ENCODE measurements at places on chromosomes 16 and 17.

GRCh38 chr17:36705874-36706731, 104.7 kb downstream of the MRM1 start:
- DNase-seq: peak; percentile 39
- no peak overlapping the region for H3K27ac ChIP-seq
- no peaks in the 10 kb centered on the region for H3K36me3 ChIP-seq
- H3K27me3 ChIP-seq: no peaks in the 10 kb centered on the region
- no peaks in the 10 kb centered on the region for H3K4me1 ChIP-seq
- no peak overlapping the region for H3K4me3 ChIP-seq

DNA sequence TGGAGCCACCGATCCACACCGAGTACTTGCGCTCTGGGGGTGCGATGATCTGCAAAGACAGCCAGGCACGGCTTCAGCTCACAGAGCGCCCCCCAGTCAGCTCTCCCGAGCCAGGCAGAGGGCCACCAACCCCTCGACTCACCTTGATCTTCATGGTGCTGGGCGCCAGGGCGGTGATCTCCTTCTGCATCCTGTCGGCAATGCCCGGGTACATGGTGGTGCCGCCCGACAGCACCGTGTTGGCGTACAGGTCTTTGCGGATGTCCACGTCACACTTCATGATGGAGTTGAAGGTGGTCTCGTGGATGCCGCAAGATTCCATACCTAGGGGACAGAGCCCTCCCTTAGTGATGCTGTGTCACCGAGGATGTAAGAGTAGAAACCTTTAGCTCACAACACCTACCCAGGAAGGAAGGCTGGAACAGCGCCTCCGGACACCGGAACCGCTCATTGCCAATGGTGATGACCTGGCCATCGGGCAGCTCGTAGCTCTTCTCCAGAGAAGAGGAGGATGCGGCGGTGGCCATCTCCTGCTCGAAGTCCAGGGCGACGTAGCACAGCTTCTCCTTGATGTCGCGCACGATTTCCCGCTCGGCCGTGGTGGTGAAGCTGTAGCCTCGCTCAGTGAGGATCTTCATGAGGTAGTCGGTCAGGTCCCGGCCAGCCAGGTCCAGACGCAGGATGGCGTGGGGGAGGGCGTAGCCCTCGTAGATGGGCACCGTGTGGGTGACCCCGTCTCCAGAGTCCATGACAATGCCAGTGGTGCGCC, 1.6 kb downstream of the ACTG1 start:
- peaks cover 14% of the 10 kb centered on the region for H3K4me1 ChIP-seq
- no peak overlapping the region for H3K27ac ChIP-seq
- no peaks in the 10 kb centered on the region for H3K27me3 ChIP-seq
- H3K4me3 ChIP-seq: peak overlapping the region; percentile 81
- DNase-seq: peak; percentile 49

DNA sequence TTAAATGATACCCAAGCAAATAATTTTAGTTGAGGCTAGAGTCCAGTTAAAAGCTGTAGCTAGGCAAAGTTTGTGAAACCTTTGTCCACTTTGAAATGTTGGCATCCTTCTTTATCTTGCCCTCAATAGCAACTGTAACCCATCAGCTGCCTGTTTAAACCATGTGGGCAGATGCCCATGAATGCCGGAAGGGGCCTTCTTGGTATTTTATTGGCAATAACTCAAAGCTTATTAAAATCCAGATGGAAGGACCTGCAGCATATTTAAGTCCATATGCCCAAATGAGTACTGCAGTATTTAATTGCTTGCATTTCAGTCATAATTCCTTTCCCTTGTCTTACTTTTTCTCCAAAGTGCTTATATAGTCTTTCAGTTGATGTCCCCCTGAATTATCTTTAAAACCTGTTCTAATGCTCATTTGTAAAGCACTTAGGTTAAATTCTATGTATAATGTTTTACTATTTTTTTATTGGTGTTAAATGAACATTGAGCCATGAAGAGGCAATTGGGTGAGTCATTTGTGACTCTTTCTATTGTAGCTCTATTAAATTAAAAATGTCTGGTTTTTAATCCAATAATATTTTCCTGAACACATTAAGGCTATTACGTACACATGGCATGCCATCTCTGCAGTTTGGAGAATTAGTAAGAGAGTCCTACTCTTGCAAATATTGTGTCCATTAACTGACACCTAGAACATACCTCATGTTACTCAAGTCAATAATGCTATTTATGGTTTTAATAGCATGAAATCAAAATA, 225.3 kb downstream of the KCNJ2 start:
- no peaks in the 10 kb centered on the region for H3K4me1 ChIP-seq
- H3K27me3 ChIP-seq: no peaks in the 10 kb centered on the region
- no peak for DNase-seq
- H3K4me3 ChIP-seq: no peak overlapping the region
- no peaks in the 10 kb centered on the region for H3K36me3 ChIP-seq
- H3K27ac ChIP-seq: no peak overlapping the region

- no peaks in the 10 kb centered on the region for H3K4me1 ChIP-seq
- H3K4me3 ChIP-seq: no peak overlapping the region
- no peaks in the 10 kb centered on the region for H3K36me3 ChIP-seq
- DNase-seq: no peak
- no peak overlapping the region for H3K27ac ChIP-seq
These were observed 10.5 kb downstream of the PDILT start for GRCh38 chr16:20393801-20394577.

GRCh38 chr17:82355770-82356427, 3.1 kb upstream of the TEX19 start:
- no peak overlapping the region for H3K27ac ChIP-seq
- H3K4me1 ChIP-seq: peaks cover 33% of the 10 kb centered on the region
- H3K36me3 ChIP-seq: no peaks in the 10 kb centered on the region
- no peak for DNase-seq
- H3K4me3 ChIP-seq: peak overlapping the region; percentile 34

DNA sequence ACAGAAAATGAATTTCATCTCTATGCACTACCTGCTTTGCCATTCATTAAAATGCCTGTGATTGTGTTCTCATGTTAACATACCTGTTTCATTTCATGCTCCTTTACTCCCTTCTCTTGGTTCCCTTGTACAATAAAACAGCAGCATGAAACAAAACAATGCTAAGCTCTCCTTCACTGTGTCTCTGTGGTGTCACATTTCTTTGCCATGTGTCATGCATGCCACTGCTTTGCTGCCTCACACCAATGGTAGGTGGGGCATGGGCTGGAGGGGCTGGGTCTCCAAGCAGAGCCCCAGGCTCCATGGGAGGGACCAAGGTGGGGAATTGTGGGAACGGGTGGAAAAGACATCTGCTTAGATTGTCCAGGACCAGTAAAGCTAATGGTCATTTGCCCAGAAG, 83.6 kb downstream of the RGS9 start:
- no peak for DNase-seq
- no peak overlapping the region for H3K4me3 ChIP-seq
- no peaks in the 10 kb centered on the region for H3K27me3 ChIP-seq
- no peak overlapping the region for H3K27ac ChIP-seq
- H3K36me3 ChIP-seq: no peaks in the 10 kb centered on the region
- peaks cover 3% of the 10 kb centered on the region for H3K4me1 ChIP-seq

GRCh38 chr17:70078549-70078948, 3.5 kb downstream of the KCNJ16 start:
- no peaks in the 10 kb centered on the region for H3K36me3 ChIP-seq
- DNase-seq: no peak
- no peaks in the 10 kb centered on the region for H3K27me3 ChIP-seq
- no peaks in the 10 kb centered on the region for H3K4me1 ChIP-seq

DNA sequence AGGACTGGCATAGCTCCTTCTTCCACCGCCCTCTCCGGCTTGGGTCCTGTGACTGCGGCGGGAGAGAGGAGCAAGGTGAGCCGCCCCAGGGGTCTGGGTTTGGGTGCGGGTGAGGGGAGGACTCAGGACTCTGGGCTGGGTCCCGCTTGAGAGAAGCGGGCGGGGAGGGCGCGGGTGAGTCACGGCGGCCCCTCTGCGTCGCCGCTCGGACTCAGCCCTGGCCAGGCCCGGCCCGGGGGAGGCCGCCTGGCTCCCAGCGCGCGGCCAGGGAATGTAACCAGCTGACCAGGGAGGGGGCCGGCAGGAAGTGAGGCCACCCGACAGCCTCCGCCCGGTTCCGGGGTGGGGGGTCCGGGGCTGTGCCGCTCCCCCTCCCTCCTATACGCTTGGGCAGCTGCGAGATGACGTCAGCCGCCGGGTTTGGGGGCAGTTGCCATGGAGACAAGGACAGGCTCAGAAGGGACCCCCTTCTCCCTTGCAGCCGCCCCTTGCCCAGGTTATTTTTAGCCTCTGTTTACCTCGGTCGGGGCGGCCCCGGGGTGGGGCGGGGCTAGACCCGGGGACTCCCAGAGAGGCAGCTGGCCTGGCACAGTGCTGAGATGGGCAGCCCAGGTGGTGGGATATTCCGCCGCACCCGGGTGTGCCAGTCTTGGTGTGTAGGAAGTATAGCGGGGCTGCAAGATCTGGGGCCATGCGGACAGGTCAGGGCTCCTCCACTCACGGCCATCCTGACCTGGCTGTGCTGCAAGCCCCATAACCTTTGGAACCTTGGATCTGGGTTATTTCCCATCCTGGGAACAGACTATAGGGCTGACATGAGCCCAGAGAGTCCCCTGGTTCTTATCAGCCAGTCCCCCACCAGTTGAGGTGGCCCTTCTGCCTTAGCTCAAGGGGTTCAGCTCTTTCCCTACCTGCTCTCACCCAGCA, 1.6 kb downstream of the RIPOR1 start:
- peak overlapping the region; percentile 79 for H3K27ac ChIP-seq
- H3K4me3 ChIP-seq: peak overlapping the region; percentile 98
- H3K4me1 ChIP-seq: no peaks in the 10 kb centered on the region
- peak; percentile 67 for DNase-seq

DNA sequence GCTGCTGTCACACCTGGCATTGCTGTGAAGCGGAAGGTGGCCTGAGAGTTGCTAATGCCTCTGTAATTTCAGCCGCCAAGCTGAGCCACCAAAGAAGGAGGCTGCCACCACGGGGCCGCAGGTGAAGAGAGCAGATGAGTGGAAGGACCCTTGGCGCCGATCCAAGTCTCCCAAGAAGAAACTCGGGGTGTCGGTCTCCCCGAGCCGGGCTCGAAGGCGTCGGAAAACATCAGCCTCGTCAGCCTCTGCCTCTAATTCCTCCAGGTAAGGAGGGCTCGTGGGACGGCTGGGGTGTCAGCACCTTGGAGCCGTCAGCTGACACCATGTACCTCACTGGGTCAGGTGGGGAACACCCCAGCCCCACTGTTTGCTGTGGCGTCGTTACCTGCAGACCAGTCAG, 16.2 kb upstream of the IL17C start:
- H3K4me1 ChIP-seq: no peaks in the 10 kb centered on the region
- H3K27ac ChIP-seq: no peak overlapping the region
- H3K36me3 ChIP-seq: peaks cover 2% of the 10 kb centered on the region
- no peak overlapping the region for H3K4me3 ChIP-seq

DNA sequence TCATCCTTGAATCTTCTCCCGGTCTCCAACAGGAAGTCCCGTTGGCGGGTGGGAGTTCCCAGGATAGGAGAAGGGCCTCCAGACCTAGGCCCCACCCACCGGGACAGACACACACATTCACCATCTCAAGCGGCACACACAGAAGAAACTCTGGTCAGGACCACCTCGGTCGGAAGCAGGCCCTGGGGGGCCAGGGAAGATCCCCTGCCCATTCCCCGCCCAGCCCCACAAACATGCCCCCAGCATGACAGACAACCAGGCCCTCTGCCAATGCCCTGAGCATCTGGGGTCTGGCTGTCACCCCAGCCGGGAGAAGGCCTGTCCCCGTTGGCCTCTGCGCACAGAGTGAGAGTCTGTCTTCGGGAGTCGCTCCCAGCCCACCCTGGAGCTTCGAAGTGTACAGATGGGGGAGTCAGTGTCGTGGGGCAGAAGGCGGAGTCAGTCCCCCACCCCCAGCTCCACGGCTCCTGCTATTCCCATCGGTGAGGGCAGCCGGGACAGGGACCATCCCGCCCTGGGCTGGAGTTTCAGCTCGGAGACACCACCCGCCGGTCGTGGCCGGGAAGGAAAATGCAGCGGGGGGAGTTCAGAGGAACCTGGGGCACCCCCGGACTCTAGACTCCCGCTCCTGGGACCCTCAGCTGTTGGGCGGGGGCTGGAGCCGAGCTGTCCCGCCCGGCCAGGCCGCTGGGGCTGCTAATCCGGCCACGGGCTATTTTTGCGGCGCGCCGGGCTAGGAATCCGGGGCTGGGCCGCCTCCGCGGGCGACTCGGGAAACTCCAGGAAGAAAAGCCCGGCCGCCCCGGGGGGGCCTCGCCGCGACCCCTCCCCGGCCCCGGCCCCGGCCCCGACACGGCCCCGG, 660 bp downstream of the RHBDF1 start:
- peak; percentile 85 for DNase-seq
- no peaks in the 10 kb centered on the region for H3K36me3 ChIP-seq
- peak overlapping the region; percentile 34 for H3K27ac ChIP-seq
- H3K27me3 ChIP-seq: no peaks in the 10 kb centered on the region
- H3K4me3 ChIP-seq: peak overlapping the region; percentile 70
- H3K4me1 ChIP-seq: peaks cover 51% of the 10 kb centered on the region

DNA sequence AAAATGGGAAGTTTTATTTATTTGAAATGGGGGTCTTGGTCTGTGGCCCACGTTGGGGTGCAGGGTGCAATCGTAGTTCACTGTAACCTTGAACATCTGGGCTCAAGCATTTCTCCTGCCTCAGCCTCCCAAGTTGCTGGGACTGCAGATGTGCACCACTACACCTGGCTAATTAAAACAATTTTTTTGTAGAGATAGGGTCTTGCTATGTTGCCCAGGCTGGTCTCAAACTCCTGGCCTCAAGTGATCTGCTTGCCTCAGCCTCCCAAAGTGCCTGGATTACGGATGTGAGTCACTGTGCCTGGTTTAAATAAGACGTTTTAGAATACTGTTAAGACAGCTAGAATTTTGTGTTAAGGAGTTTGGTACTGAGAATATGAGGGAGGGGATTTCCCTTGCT, 15.7 kb downstream of the PSMD11 start:
- no peaks in the 10 kb centered on the region for H3K4me1 ChIP-seq
- peaks cover 87% of the 10 kb centered on the region for H3K36me3 ChIP-seq
- DNase-seq: no peak
- H3K27ac ChIP-seq: no peak overlapping the region

- peak overlapping the region; percentile 97 for H3K4me3 ChIP-seq
- no peak for DNase-seq
- no peaks in the 10 kb centered on the region for H3K27me3 ChIP-seq
- 0 out of 2 replicates have a peak, but pooled peaks cover 2% of the 10 kb centered on the region for H3K4me1 ChIP-seq
- peak overlapping the region; percentile 78 for H3K27ac ChIP-seq
These were observed 644 bp upstream of the RHOT1 start for GRCh38 chr17:32141679-32142037.

DNA sequence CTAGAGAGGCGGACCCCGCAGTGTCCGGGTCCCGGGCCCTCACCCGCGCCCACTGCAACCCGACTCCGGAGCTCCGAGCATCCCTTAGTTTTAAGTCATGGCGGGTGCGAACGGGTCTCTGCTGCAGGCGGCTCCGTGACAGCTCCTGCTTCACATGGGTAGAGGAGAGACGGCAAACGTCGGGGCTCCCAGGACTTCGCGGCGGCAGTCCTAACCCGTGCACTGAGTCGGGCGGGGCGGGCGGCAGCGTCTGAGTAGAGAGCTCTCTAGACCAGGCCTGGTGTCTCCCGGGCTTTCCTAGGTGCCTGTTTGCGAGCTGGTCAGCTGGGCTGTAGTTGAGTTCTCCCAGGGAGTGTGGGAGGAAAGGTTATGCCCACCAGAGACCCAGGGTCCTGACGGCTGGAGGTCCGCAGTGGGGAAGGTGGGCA, 345 bp downstream of the TSC2 start:
- DNase-seq: no peak
- H3K36me3 ChIP-seq: peaks cover 4% of the 10 kb centered on the region

GRCh38 chr17:55986817-55987216, 166.5 kb upstream of the ANKFN1 start:
- no peaks in the 10 kb centered on the region for H3K27me3 ChIP-seq
- no peak for DNase-seq
- H3K4me3 ChIP-seq: no peak overlapping the region
- H3K36me3 ChIP-seq: no peaks in the 10 kb centered on the region

GRCh38 chr16:66695471-66695934, 1.0 kb downstream of the CMTM4 start:
- peak overlapping the region; percentile 72 for H3K4me3 ChIP-seq
- H3K27me3 ChIP-seq: peaks cover 5% of the 10 kb centered on the region
- no peak overlapping the region for H3K27ac ChIP-seq
- peaks cover 7% of the 10 kb centered on the region for H3K4me1 ChIP-seq
- H3K36me3 ChIP-seq: no peaks in the 10 kb centered on the region
- no peak for DNase-seq

Measured in SJCRH30 (cell line).